Left forelimb (tissue), 1 donor: ENCODE measurements at places on chromosomes 11 and 22.
A peak's percentile ranks its signal among the peaks of the same experiment; 100 is the strongest.

GRCh38 chr11:29351301-29351873 lies 665.4 kb downstream of the KCNA4 start:
- DNase-seq = no peak

- DNase-seq = no peak
Observed at GRCh38 chr22:46090631-46091201, 59.6 kb upstream of the PPARA start.

DNA sequence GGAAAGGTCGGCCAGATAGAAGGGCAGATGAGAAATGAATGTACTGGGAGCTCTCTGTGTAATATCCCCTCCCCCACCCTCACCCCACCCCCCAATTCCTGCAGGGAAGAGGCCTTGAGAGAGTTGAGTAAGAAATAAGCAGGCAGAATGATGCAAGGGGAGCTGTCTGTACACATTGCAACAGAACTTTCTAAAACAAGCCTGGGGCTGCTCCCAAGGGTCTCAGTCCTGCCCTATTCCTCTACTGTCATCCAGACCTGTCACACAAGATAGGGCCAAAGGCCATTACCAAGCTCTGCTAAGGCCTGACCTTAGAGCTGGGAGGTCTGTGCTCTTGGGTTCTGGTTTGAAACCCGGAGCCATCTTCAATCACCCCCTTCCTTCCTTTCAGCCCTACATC lies 5.7 kb upstream of the DGAT2 start:
- DNase-seq = no peak

- no peak for DNase-seq
Observed at GRCh38 chr11:35155677-35156076, 16.7 kb downstream of the CD44 start.

- no peak for DNase-seq
Observed at GRCh38 chr11:71354394-71355105, 93.6 kb downstream of the DHCR7 start.

DNA sequence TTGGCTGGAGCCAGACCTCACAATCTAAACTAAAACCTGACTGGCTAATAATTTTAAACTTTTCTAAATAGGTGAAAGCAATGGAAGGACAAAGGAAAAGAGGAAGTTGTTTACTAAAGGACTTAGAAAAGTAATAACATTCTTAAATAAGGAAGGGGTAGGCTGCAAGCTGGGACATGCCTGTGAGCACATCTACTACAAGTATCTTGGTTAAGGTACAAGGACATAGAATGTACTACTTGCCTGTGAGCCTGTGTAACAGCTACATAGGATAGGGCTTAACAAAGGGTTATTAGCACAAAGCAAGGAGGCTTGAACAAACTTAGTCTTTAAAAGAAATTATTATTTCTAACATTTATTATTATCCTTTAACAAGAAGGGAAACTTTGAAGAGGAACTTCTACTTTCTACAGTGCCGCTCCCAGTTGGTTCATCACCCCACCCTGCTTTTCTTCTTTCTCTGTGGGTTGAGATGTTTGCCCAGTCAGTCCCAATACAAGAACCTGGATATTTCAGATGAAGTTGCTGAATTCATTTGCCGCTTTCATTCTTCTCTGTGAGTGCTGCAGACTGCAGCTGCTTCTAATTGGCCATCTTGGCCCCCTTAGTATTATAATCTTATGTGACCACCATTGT lies 87.5 kb downstream of the PRMT3 start:
- no peak for DNase-seq

- no peak for DNase-seq
Observed at GRCh38 chr22:29330753-29331152, 15.3 kb upstream of the RASL10A start.

DNA sequence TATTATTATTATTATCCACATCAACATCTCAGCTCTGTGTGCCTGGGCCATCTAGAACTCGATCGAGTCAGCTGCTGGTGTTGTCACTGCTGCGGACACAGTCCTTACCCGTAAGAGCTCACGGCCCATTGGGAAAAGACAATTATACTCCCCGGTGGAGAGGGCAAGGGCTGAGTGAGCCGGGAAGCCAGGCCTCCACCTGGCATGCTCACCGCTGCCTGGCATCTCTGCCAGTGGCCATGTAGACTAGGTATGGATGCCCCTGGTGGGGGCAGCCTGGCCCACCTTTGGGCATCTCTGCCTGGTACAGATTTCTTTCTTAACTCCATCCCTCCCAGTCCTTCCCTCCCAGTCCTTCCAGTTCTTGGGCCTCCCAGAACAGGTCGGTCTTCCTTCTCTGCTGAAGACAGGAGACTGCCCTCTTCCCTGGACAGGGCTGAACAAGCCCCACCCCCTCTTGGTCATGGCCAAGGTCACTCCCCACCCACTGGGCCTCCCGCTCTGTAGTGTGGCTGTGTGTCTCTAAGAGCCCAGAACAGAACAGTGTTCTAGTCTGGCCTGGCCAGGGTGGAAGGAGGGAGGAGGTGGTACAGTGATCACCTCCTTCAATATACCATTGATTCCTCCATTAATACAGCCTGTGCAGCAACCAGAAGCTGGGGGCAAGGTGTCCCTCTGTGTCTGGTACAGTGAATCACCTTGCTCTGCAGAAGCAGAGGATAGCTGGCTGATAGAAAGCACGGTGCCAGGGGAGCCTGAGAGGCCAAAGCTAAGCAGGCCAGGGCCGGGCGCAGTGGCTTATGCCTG lies 57.7 kb downstream of the FLRT1 start:
- DNase-seq = no peak

DNA sequence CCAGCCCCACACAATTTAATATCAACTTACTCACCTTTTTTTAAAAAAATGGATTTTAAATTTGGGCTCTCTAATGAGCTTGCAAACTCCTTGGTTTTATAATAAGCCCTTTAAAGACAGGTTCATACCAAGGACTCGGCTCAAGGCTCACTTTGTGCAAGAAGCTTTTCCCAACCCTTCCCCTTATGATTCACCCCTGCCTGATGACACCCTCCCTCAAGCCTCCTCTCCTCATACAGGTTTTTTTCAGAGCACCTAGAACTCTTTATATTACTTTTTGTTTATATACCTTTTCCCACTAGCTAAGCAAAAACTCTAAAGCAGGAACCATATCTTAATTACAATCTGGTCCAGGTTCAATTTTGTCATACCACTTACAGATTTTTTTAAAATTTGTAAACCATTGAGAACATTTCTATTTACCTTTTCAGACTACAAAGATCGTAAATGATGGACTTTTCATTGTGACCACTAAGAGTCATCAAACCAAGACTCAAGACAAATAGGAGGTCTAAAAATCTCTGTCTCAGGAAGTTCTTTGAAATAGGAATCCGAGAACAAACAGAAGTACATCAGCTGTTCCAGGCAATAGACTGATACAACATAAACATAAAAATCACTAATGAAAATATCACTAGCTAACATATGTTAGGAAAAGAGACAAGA lies 13.1 kb upstream of the EXPH5 start:
- DNase-seq = no peak

GRCh38 chr11:116610190-116610589 lies 162.6 kb downstream of the BUD13 start:
- peak; percentile 42 for DNase-seq

GRCh38 chr11:8720868-8721608 lies 38.4 kb downstream of the RPL27A start:
- DNase-seq = no peak

GRCh38 chr11:112481893-112482292 lies 221.2 kb upstream of the PLET1 start:
- no peak for DNase-seq

DNA sequence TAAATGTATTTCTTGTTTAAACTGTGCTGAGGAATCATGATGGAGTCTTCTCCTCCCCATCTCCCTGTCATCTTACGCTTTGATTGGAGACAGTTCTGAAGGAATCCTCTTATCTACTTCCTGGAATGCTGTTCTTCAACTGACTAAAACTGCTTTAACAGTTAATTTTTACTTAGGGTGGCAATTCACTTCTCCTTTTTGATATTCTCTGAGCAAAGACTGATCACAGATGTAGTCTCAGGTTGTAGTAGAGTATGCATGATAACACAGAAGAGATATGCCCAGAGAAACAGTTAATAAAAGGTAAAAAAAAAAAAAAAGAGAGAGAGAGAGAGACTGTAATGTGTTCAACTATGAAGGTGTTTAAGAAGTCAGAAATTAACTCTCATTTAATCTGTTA lies 1.4 kb upstream of the CASP5 start:
- no peak for DNase-seq

DNA sequence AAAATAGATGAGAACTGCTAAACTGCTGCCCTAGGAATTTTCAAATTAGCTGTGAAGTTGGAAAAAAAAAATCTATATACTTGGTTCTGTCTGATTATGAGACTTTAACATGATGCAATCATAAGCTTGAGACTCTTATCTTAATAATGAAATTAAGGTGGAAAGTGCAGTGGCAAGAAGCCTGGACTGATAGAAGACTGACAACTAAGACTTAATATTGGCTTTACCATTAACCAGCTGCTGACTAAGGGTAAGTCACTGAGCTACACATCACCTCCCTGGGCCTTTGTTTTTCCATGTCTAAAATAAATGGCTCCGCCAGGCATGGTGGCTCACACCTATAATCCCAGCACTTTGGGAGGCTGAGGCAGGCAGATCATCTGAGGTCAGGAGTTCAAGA lies 56.9 kb downstream of the SLC35F2 start:
- no peak for DNase-seq

DNA sequence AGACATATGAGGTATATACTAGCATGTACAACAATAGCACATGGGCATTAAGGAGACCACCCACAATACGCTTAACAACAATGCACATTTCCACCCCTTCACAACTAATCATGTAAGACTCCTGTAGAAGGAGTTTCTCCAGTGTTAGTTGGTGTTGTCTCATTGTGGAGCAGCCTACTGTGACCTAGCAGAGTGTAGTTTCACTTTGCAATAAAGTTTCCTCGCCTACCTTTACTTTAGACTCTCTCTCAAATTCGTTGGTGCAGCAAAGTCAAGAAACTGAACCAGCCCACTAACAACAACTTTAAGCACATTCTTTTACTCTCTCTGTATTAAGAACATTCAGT lies 863.6 kb downstream of the FAM181B start:
- no peak for DNase-seq

DNA sequence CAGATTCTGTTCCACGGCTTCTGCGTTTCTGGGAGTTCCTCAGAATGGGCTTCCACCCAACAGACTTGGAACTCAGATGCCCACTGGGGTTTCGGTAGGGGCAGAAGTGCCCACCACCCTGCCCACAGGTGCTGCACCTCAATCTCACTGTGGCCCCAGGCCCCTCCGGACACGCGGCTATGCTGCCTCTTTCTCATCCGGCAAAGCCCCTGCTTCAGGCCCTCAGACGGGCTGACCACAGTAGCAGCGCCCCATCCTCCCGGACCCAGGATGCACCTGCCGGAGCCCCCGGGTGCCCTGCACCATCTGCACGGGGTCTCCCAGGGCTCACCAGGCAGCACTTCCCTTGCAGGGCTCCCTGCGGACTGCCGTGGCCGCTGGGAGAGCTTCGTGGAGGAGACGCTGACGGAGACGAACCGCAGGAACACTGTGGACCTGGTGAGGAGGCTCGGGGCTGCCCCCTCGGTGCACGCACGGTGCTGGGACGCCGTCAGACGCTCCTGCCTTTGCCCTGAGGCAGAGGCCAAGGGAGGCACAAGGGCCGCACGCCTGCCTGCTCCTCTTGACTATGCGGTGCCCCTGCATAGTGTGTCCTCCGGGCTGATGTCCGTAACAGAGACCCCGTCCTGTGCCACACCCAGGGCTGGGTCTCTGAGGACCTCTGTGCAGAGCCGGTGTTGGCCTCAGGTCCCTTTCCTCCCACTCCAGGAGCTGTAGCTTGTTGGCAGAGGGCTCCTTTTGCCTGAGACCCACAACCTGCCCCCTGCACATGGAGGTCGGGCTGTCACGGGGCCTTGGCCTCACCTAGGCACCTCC lies 38.6 kb downstream of the SBF1 start:
- DNase-seq = peak; percentile 61

GRCh38 chr11:86740628-86741483 lies 59.5 kb upstream of the PRSS23 start:
- no peak for DNase-seq

DNA sequence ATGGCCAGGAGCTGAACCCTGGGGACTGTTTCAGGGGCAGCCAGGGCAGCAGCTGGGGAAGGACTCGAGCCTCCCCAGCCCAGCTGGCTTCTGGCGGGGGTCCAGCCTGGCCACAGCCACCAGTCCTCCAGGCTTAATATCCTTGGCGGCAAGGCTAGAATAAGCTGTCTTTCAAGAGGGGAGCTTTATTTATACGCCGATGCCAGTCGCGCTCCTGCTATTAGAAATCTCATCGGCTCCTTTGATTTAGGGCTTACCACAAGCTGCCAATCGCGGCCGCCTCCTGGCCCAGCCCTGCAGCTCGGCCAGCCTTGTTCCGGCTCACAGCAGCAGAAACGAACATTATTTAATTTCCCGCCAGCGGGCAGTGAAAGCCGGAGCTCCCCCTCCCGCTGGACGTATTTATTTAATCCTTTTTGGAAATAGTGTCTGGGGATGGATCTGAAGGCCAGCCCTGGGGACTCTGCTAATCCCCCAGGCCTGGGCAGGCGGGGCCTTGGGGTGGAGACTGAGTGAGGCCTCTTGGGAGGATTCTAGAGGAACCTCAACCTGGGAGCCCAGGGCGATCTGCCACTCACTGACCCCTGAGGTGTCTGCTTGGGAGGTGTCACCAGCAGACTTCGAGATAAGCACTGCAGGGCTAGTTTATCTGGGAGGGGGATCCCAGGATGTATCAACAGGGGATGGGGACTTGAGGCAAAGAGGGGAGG lies 363.1 kb downstream of the MN1 start:
- DNase-seq = no peak

GRCh38 chr11:28139841-28140415 lies 31.7 kb downstream of the METTL15 start:
- DNase-seq = no peak

DNA sequence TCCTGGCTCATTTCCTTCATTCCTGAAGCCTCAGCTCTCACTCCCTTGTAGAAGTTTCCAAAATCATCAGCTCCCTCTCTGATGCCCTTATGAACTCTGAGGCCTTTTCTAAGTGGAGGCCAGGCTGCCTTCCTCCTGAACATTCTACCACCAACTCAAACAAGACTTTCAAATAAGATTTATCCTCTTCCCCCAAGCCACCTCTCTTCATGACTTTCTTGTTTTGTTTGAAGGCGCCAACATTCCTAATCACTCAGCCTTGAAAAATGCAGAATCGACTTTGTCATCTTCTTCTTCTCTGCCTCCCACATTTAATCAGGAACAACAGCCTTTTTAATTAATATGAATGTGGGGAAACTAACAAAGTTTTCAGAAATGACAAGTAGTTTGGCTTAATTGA lies 927.9 kb downstream of the OPCML start:
- no peak for DNase-seq

GRCh38 chr11:115528225-115528624 lies 24.0 kb upstream of the CADM1 start:
- DNase-seq = no peak

- DNase-seq = no peak
Observed at GRCh38 chr22:45863981-45864751, 112.8 kb downstream of the WNT7B start.

DNA sequence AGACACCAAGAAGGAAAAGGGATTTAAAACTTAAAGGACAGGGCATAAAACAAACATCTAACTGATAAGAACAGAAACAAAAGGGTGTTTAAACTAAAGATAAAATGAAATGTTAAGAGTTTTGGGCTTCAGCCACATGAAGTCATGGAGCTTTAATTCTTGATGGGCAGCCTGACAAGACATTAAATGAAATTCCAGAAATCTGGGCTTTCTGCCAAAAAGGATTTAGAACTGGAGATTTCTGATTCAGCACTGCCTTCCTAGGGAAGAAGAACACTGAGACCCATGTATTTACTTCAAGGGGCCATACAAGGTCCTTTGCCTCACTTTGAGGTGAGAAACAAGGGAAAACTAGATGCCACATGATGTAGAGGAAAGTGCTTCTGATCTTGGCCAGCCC lies 355.9 kb upstream of the RAG2 start:
- no peak for DNase-seq

- no peak for DNase-seq
Observed at GRCh38 chr11:103881584-103881983, 154.9 kb upstream of the DDI1 start.
